ENCODE measurements at places on chromosomes 12 and 14.

DNA sequence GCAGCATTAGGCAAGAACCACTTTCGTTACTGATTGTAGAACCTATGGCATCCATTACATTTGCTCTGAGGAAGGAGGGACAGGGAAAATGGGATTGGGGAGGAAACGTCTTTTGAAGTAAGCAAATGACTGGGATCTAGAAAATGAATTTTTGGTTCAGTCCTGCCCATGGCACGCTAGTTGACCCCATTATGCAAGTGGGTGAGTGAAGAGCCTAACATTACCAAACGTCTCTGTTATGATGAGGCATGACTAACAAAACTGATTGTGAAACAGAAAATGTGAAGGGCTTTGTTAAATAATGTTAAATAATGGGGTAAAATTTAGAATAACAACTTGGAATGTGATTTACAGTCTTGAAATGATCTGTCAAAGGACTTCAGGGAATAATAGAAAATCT is 38.9 kb downstream of the CPSF2 start:
- DNase-seq: no peak

GRCh38 chr12:91249054-91249453 is 66.4 kb upstream of the DCN start:
- DNase-seq: no peak

- DNase-seq: peak; percentile 86
Observed at GRCh38 chr14:86296173-86296572, 766.2 kb downstream of the FLRT2 start.

DNA sequence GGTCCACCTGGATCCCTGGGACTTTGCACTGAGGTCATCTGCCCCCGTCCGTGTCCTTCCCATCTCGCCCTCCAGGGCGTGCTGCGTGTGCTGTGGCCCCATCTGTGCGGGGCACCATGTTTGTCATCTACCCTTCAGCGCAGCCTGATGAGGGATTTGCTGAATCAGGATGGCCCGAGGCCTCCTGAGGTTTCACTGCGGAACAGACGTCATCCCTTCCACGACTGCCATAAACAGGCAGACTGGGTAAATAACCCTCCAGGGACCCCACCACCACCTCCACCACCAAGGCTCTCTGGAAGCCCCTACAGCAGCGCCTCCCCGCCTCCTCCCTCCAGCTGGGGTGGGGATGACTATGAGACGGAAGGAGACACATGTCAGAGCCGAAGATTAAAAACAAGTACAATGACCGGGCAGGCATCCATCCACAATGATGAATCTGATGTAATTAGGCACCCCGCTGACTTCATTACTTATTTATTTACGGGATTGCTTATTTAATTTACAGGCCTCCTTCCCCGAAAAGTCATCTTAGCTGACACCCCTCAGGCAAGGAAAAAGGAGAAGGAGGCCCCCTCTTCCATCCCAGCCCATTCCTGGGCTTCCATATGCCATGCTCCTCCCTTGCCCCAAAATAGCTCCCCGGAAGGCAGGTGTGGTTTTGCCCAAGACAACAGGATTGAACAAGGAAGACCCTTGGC is 39.4 kb downstream of the NCOR2 start:
- peak; percentile 79 for DNase-seq

DNA sequence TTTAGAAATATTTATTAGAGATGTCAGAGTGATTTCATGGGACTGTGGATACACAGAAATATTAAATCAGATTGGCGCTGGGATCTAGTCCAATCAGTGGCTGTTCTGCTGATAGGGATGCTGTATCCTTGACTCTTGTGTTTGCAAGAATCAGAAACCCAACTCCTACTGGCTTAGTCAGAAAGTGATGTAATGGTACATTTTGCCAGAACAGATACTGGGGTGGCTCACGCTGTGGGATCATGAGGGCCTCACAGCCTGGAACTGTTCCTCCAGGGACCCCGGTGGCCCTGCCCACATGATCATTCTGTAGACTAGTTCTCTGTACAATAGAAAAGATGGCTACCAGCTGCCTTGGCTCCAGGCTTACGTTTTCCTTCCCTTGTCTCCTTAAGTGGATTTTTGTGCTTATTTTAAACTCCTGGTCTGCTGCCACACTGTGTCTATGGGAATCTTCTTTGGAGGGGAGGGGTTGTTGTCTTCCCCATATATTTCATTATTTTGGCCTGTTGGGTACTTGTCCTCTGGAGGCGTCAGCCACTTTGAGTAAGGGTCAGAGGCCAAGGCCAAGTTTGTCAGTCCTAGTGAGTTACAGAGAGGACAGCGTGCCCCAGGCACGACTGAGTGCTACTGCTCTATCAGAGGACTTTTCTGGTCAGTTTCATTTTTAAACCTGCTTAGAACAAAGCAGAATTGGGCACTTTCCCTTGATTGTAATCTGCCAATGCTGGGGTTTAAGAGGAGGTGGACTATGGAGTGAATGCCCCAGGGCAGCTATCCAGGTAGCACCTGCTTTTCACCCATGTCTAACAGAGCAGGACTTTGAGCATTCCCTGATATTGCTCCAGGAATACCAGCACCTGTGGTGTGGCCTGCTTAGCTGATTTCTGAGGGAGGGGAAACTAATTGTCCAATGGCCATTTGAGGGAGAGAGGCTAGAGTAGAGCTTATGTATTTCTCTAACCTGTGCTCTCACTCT is 164.3 kb downstream of the SLC5A8 start:
- DNase-seq: no peak

GRCh38 chr12:29072631-29073030 is 76.4 kb upstream of the FAR2 start:
- DNase-seq: no peak

- peak; percentile 12 for DNase-seq
Observed at GRCh38 chr14:90698379-90698869, 117.8 kb downstream of the TTC7B start.

DNA sequence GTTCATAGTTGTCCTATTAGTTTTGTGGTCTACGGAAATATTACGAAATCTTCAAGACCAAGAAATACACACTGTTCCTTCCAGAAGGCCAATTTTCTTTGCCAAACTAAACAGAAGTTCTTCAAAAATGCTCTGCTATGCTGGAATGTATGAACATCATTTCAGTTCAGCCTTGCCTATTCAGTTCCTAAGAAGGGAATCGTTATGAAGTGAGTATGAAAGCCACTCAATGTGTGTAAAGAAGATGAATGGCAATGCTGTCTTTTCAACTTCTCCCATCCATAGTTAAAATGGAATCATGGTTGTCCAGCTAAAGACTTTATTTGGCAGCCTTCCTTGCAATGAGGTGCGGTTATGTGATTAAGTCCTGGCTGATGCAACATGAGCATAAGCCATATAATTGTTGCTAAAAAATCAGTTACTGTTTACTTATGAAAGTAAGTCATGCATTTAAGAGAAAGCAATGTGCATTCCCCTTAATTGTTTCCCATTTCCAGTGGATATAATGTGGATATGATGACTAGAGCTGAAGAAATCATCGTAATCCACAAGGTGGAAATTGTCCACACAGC is 73.8 kb upstream of the PTPRR start:
- DNase-seq: no peak

DNA sequence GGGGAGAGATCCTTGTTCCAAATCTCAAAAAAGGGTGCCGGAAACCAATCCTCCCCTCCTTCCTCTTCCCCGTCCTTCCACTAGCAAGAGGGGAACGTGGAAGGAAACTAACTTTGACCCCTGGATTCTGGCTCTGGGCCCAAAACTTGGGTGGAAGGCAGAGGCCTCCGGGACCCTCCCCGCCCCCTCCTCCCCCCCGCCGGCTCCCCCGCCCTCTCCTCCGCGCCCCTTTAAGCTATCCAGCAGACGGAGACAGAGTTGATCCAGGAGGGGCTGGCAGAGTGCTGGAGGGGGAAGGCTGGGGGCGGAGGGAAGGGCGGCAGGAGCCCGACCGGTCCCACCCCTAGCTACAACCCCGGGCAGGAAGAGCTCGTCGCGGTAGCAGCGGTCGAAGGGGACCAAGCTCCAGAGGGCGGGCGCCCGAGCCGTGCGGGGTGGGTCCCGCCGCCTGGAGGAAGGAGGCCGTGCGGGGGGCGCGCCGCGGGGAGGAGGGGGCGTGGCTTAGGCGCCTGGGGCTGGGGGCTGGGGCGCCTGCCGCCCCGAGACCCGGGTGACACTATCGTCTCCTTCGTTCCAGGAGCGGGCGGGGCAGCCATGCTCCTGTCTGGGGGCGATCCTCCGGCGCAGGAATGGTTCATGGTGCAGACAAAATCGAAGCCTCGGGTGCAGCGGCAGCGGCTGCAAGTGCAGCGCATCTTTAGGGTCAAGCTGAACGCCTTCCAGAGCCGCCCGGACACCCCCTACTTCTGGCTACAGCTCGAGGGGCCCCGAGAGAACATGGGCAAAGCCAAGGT is at the start of gene NYNRIN:
NYNRIN (plus strand) TSS at position 351 of the 794 bp plus-strand sequence; CDS start at position 595, 244 bp downstream.
- DNase-seq: peak; percentile 70

GRCh38 chr12:71865757-71866536 is 26.4 kb downstream of the TBC1D15 start:
- no peak for DNase-seq

GRCh38 chr14:58297412-58297761 is 968 bp upstream of the ARID4A start:
- DNase-seq: no peak

GRCh38 chr12:130978785-130979184 is 25.1 kb downstream of the ADGRD1 start:
- DNase-seq: no peak

GRCh38 chr12:5441497-5442236 is 9.8 kb downstream of the NTF3 start:
- DNase-seq: no peak

DNA sequence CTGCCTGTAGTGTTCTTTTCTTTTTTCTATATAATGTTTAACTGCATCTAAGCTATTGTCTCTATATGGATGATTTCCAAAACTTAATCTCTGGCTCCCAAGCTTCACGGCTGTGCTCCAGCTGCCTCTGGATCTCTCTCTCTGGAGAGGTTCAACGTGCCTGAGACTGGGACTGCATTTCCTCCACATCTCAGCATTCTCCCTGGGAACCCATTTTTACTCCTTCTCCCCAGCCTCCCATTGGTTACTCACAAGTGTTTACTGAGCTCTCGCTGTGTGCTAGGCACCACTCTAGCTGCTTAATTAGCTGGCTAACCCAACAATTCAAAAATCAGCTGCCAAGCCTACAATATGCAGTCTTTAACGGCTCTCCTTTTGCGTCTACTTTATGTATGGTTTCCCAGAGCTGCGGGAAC is 34.7 kb downstream of the FBXL14 start:
- no peak for DNase-seq

DNA sequence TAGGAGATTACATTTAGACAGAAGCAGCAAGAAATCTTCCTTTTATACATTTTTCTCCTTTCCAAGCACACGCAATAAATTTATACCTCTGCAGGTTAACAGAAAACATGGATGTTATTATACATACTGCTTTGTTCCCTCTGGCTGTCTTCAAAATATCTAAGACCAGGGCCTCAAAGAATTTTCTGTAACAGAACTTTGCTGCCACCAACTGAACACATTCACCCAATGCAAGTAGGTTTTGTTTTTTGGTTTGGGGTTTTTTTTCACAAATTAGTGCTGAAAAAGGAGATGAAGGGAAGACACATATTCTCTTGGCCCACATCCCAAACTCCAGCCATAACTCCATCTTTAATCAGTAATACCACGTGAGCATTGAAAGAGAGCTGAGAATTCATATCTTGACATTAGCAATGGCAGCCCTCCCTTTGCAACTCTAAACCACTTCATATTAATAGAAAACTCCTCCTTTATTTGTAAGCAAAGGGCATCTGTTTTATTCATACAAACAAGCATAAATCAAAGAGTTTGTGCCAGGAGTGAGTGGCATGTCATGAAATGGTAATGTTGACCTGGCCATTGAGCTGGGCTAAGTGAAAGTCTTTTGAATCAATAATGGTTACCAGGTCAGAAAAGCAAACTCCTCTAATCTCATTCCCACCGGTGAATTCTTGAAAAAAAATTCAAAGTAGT is 150.8 kb upstream of the FSCB start:
- DNase-seq: no peak

GRCh38 chr12:104870797-104871196 is 87.3 kb downstream of the SLC41A2 start:
- DNase-seq: no peak

GRCh38 chr12:9335867-9336266 is 127.7 kb upstream of the PZP start:
- peak; percentile 76 for DNase-seq

DNA sequence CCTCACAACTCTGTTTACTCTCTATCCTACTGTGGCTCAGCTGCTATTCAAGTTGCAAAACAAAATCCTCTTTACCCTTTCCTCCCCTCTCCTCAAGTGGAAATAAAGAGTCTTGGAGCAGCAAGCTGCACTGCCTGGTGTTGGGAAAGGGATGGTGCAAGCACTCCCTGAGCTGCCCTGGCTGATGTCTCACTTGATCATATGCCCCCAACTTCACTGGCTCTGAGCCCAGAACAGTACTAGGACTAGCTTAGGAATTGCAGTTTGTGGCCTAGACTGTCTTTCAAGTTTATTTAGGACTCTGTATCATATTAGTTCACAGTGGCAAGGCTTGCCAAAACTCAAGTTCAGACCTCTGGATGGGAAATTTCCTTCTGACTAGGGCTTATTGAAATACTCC is 1683.8 kb upstream of the SEL1L start:
- no peak for DNase-seq

GRCh38 chr12:14417715-14418114 is 52.2 kb downstream of the ATF7IP start:
- peak; percentile 86 for DNase-seq

DNA sequence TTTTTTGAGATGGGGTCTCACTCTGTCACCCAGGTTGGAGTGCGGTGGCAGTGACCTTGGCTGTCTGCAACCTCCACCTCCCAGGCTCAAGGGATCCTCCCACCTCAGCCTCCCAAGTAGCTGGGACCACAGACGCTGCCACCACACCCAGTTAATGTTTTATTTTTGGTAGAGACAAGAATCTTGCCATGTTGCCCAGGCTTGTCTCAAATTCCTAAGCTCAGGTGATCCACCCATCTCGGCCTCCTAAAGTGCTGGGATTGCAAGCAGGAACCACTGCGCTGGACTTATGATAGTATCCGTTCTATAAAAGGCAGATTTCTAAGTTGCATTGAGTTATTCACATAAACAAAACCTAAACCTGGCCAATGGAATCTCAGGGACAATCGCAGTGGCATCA is 321.1 kb upstream of the PRICKLE1 start:
- DNase-seq: no peak

DNA sequence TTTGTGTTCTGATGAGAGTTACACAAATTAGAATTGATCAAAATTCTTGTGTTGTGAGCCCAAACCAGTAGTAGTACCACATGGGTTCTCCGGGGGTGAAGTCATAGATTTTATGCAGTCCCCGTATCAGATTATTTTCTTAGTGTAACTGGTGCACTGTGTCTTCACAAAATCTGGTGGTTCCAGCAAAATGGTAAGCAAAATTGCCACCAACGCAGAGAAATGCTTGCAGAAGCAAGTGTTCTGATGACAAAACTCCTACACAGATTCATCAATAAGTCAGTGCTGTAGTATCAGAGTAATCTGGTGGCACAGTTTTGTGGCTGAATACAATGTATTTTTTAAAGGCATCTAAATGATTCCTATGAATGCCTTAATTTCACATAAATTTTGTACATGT is 1.3 kb upstream of the CACNA2D4 start:
- no peak for DNase-seq

DNA sequence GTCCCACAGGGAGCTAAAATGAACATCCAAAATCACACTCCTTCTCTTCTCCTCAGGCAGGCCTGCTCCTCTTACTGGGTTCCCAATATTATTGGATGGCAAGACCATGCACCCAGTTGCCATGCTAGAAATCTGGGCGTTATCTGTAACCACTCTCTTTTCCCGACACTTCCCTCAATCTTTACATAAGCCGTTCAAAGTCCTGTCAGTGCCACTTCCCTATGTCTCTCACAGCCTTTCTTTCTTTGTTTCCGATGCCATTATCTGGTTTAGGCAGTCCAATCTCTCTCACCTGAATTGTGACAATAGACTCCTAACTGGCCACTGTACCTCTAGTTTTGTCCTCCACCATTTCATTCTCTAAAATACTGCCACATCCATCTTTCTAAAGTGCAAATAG is 24.1 kb downstream of the SNRPF start:
- no peak for DNase-seq

Data from SK-N-DZ (cell line).